ENCODE measurements at places on chromosomes 5 and 9.

DNA sequence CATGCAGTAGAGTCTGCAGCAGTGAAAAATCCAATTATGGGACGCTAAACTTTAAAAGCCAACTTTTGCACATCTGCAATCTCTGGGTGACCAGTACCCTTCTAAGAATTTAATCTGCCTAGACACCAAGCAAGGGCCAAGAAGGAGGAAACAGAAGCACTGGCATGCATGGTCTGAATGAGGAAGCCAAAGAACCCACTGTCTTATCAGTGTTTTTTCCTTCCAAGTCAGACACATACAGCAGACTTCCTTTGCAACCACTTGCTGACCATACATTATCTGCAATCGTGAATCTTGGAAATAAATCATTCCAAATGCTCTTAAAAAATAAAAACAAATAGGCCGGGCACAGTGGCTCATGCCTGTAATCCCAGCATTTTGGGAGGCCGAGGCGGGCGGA is 65.9 kb downstream of the DEPDC1B start:
- no peak for DNase-seq

DNA sequence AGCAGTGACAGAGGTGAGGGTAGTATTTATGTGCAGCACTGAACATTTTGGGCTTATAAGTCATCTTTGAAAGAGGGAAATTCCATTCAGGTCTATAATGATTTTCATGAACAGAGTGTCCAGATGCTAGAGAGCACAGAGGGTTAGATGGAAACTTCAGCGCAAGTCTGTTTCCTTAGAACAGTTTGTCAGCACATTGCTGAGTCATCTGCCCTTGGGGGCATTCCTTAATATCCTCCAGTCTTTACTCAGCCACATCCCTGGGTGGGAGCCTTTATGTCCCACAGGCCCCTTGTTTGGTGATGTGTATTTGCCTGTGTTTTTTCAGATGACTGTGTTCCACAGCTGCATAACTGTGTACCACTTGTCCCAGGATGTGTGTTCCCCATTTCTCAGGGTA is 138.5 kb upstream of the S1PR3 start:
- peak; percentile 92 for DNase-seq

- DNase-seq: no peak
Measured at GRCh38 chr5:62483556-62483955, 71.0 kb downstream of the IPO11 start.

DNA sequence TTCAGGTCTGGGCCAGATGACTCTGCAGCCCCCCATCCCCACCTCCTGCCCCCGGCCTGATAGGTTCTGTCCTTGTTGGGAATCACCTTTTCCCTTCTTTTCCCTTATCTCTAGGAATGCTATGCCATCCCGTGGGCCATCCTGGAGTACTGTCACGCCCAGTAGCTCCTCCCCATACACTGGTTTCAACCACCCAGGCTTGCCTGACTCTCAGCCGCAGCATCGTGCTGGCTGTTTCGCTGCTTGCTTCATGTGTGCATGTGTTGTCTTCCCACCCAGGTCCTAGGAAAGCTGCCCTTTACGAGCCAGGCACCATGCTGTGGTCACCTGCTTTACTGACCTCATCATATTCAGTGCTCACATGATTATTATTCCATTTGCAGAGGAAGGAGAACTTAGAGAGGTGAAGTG is 71.8 kb downstream of the ANGPTL2 start:
- no peak for DNase-seq

GRCh38 chr9:134101623-134102149 is 33.9 kb upstream of the BRD3 start:
- DNase-seq: no peak

DNA sequence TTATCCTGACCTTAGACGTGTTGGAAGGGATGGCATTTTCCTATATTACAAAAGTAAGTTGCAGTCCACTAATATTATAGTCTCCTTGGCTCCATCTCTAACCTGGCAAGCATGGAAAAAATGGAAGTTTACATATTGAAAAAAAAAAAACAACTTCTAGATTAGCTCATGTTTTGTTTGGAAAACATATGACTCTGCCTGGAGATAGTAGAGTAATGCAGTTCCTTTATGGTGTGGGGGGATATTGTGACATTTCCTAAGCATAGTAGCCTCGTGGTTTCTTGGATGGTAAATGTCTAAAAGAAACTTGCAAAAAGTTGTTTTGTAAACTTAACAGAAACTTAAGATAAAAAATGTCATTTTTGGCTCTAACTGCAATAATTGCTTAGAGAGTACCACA is 244.4 kb upstream of the FBXL7 start:
- no peak for DNase-seq

- DNase-seq: no peak
Measured at GRCh38 chr5:135323701-135324132, 75.3 kb downstream of the MACROH2A1 start.

GRCh38 chr9:96025995-96026602 is 150.6 kb downstream of the ERCC6L2 start:
- no peak for DNase-seq

DNA sequence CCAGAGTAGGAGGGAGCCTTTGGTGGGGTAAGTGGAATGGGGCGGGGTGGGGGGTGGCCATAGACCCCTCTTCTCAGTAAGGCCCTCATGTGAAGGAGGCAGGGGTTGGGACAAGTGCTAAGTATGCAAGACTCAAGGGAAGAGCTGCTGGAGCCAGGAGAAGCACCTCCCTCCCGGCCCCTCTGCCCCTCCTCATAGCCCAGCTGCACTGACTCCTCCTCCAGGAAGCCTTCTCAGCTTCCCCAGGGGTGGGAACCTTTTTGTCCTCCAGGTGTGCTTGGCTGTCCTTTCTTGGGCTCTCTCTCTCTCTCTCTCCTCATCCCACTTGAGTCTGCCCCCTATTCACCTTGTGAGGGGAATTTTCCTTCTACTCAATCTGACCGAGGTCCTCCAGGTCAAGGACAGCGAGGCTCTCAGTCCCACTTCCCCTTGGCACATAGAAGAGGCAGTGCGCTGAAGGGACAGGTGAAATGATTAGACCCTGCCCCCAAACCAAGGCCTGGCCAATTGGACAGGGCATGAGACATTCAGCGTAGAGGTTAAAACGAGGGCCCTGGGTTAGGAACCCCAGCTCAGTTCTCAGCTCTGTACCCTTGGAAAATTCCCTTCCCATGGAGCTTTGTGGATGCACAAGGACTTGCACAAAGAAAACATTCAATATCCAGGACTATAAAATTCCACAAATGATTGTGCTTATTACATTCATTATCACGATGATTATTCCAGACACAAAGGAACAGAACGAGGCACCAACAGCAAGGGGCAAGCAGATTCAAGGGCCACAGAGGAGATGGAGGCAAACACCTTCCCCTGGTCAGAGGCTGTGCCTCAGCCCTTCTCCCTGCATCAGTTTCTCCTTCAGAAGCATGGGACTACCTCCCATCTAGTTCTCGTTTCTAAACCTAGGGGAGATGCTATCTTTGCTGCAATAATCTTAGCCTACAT is 45.6 kb upstream of the IL17B start:
- no peak for DNase-seq

DNA sequence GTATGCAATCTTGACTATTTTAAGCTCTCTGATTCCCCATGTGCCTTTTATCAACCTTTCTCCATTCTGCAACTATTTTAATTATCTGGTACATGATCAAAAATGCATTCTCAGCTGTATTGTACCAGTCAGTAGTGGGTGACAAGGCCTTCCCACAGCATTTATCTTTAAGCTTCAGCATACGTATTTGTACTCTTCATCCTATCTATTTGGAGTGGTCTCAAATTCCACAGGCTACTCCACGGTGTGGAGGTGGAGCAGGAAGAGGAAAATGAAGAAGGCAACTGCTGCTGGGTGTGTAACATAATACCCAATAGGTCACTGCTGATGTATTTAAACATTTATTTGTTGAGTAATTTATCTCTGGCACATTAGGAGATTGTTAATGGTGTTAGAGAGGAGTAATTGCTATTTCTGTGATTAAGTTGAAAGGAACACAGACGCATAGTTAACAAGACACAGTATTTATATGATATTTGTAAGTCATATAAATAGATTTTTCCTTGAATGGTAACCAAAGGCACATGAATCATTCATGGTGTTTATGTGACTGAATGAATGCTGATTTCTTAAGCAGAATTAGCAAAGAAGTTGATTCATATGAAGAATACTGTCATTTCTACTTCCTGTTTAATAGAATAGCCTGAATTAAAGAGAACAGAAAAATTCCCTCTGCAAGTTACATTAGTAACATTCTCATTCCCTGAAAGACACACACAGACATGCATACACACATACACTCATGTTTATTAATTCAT is 153.8 kb upstream of the NR3C1 start:
- no peak for DNase-seq

Data from fibroblast of the conjunctiva (primary cell).